GM03348 (cell line): ENCODE measurements at places on chromosomes 13 and 19.

- DNase-seq = no peak
These were observed 7.0 kb upstream of the CSNK1G2 start for GRCh38 chr19:1933942-1934341.

- DNase-seq = peak; percentile 96
These were observed 8.1 kb downstream of the PIK3R2 start for GRCh38 chr19:18160971-18161635.

- peak; percentile 65 for DNase-seq
These were observed 119.3 kb upstream of the GJB6 start for GRCh38 chr13:20351281-20352022.

DNA sequence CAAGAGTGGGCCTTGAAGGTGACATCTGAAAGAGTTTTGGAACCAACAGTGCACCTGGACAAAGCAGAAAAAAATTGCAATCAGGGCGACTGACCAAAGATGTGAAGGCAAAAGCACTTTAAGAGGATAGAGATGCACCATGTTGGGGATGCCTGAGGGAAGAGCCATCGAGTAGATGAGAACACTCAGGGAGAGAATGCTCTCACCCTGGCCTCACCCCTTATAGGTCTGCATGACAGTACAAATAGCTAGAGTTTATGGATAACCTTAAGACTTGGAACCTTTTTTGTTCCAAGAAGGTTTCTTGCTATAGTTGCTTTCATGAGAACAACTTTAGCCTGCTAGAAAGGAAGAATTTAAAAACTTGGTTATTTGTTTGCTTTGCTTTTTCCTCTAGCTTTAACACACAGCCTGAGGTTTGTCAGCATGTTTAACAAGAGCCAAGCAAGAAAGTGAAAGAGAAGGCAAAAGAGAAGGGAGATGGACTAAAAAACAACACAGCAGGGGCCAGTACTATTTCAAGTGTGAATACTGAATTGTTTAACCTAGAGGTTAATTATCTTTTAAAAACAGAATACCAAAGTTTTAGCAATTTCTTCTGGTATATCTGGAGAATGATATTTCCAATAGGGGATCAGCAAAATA is 418.9 kb downstream of the DIAPH3 start:
- no peak for DNase-seq

GRCh38 chr13:21443171-21443570 is 15.9 kb downstream of the ZDHHC20 start:
- no peak for DNase-seq

DNA sequence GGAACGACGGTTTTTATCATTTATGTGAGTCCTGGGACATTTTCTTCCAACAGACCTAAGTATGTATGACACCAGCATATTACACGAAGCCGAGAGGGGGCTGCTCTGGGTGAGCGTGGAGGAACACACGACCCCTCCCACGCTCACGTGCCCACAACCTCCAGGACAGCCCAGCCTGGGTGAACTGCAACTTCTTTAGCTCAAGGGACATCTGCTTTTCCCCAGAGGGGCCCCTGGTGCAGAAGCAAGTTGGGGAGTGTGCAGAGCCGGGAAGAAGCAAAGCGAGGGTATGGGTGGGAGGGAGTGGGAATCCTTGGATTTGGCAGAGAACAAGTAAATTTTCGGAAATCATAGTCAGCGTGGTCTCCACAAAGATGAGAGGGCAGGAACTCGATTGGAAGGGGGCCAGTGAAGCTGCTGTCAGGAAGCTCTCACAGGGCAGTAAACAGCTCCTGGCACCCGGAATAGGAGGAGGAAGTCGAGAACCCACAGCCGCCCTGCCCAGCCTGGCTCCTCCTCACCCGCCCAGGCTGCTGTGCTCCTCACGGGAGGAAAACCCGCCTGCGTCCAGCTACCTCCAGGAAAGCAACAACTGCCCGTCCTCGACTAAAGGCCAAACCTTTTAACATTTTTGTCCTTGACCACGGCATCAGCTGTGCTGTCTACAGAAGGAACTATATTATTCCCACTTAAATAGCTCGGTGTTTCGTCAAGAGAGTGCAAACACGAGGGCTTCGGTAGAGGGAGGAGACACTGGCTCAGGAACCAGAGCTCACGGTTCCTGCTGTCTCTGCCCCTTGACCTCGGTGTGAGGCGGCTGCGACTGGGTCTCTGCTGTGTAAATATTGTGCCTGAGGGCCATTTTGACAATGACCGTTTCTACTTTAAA is 17.2 kb upstream of the CFAP97D2 start:
- peak; percentile 59 for DNase-seq

DNA sequence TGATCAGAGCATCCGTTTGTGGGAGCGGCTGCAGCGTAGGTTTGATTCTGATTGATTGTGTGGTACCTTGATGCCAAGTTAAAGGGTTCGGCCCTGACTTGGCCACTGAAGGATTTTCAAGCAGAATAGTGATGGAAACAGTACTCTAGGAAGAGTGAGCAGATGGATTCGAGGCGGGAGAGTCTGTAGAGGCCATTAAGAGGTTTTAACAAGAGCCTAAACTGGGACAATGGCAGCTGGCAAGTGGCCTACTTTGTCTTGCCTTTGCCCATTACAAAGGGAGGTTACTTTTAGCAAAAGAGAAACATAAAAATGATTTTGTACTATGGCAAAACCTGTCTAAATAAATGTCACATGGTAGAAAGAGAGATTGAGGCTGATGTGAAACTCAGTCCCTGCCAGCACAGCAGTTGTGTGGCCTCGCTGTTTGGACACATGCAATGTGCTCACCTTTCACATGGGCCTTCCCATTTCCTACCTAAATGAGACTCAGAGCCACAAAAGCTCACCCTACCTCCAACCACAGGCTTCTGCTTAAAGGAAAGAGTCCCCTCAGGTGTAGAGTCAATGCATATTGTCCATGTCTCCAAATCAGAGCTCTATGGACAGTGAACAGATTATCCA is 62.4 kb upstream of the RAP2A start:
- DNase-seq = no peak

- DNase-seq = no peak
These were observed 18.7 kb upstream of the AURKC start for GRCh38 chr19:57212109-57212508.
